Activated naive CD4-positive, alpha-beta T cell treated with anti-CD3 and anti-CD28 coated beads for 36 hours (primary cell): ENCODE measurements at places on chromosomes 1 and 21. TPM values are rescaled to one million over a fixed set of nuclear protein-coding genes. Genes with fewer than 3 reads are reported as not detected.

GRCh38 chr1:2344121-2344681 lies 47.2 kb downstream of the MORN1 start:
- no peak for DNase-seq
- H3K4me3 ChIP-seq: no peak overlapping the region
- H3K36me3 ChIP-seq: no peaks in the 10 kb centered on the region
- no peaks in the 10 kb centered on the region for H3K27me3 ChIP-seq

Gene NPHS2
- not detected for total RNA-seq

Gene XPR1
- 14.8 TPM for total RNA-seq

Gene S100A7A
- not detected for total RNA-seq

- no peaks in the 10 kb centered on the region for H3K4me1 ChIP-seq
- H3K4me3 ChIP-seq: no peak overlapping the region
- H3K27me3 ChIP-seq: peaks cover 28% of the 10 kb centered on the region
- DNase-seq: no peak
Measured at GRCh38 chr1:36773827-36774541, 260.3 kb downstream of the GRIK3 start.

DNA sequence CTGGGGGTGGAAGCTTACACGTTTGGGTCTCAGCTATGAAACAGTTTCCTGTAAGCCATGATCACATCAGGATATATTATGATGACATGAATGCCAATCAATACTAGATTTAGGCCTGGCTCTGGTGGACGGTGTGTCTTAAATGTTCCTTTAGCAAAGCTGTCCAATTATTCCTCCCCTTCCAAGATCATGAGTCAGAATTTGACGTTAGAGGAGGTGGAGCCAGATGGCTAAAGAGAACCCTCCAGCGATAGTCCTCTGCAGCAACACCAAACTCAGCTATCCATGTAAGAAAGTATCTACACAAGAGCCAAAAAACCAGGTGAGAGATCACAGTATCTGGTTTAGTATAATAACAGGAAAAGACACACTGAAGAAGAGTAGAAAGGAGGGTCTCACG lies 47.8 kb downstream of the PACC1 start:
- no peaks in the 10 kb centered on the region for H3K4me1 ChIP-seq
- H3K36me3 ChIP-seq: peaks cover 44% of the 10 kb centered on the region
- no peak for DNase-seq
- no peaks in the 10 kb centered on the region for H3K27me3 ChIP-seq
- H3K27ac ChIP-seq: no peak overlapping the region

DNA sequence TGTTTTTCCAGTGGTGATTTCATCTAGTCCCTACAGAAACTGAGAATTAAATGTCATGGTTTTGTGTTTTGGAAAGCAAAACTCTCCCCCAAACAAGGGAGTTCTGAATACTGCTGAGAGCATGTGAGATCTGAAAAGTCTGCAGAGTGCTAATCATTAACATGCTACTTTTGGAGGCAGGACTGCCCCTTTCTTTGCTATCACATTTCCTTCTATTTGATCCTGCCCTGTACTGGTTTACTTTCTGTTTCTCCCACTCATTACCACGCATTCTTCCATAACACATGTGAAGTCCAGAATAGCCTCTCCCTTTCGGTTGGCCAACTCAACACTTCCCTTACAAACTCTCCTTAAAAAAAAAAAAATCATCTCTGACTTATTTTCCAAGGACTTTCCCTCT lies 63.6 kb downstream of the GADD45A start:
- peaks cover 21% of the 10 kb centered on the region for H3K4me1 ChIP-seq
- no peaks in the 10 kb centered on the region for H3K27me3 ChIP-seq
- DNase-seq: no peak
- H3K27ac ChIP-seq: no peak overlapping the region
- H3K4me3 ChIP-seq: no peak overlapping the region
- H3K36me3 ChIP-seq: no peaks in the 10 kb centered on the region

- H3K27me3 ChIP-seq: peaks cover 37% of the 10 kb centered on the region
- peak overlapping the region; percentile 15 for H3K27ac ChIP-seq
- DNase-seq: no peak
- H3K4me3 ChIP-seq: no peak overlapping the region
- no peaks in the 10 kb centered on the region for H3K36me3 ChIP-seq
- H3K4me1 ChIP-seq: peaks cover 18% of the 10 kb centered on the region
Measured at GRCh38 chr1:235642943-235643371, 6.6 kb downstream of the GNG4 start.

Gene SYT14
- not detected for total RNA-seq

Gene EIF3I
- total RNA-seq: 391 TPM
